ENCODE measurements at places on chromosomes 12 and 14.
A peak's percentile ranks its signal among the peaks of the same experiment; 100 is the strongest.

- no peak for DNase-seq
These were observed 67.7 kb upstream of the ARHGAP5 start for GRCh38 chr14:32009221-32009975.

GRCh38 chr12:11668611-11669010 is 19.1 kb downstream of the ETV6 start:
- no peak for DNase-seq

GRCh38 chr12:6370994-6371754 is 4.2 kb downstream of the SCNN1A start:
- DNase-seq: no peak

DNA sequence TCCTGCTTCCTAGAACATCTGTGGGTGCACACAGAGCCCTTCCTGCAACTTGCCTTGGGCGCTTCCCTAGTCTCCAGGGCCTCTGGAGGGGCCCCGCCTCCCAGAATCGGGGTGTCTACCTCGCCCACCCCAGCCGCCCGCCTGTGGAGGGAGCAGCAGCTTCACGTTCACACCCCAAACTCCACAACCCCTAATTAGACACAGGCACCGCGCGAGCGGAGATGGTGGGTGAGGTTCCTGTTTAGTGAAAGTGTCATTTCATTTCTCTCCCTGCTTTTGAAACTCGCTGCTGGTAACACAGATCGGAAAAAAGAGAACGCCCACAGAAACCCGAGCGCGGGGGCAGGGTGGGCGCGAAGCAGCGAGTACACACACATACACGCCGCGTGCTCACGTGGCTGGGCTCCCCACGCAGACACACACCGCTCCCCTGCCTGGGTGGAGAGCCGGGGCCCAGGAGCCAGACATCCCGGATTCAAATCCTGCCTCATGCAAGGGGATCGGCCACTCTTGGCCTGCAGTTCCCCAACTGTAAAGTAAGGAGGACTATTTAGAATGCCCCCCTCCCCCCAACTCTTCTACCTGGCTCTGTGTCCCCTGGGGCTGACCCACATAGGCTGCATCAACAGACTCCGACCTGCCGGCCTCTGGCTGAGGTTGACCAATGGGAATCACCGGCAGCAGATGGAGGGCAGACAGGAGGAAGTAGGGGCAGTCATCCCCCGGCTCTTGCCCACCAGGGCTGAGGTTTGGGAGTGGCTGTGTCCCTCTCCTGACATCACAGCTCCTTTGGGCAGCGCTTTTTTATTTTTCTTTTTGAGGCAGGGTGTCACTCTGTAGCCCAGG is 79.2 kb upstream of the NCOR2 start:
- DNase-seq: peak; percentile 87

DNA sequence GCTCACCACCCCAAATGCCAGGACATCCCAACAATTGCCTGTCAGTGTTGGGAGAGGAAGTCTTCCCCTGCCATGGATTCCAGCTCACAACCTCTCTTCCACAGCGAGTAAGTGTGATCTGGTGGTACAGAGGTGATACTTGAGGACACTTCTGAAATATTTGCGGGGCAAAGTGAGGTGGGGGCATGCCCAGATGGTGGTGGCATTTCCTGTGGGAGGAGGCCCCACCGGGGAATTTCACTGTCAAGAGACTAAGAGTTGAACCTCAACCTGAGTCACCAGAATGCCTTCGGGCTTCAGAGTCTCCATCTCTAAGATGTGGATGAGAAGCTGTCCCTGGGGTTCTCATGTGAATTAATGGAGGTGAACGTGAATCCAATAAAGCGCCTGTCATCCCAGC is 122.3 kb upstream of the RFLNA start:
- DNase-seq: no peak

GRCh38 chr12:111451649-111452129 is 46.0 kb downstream of the SH2B3 start:
- no peak for DNase-seq

DNA sequence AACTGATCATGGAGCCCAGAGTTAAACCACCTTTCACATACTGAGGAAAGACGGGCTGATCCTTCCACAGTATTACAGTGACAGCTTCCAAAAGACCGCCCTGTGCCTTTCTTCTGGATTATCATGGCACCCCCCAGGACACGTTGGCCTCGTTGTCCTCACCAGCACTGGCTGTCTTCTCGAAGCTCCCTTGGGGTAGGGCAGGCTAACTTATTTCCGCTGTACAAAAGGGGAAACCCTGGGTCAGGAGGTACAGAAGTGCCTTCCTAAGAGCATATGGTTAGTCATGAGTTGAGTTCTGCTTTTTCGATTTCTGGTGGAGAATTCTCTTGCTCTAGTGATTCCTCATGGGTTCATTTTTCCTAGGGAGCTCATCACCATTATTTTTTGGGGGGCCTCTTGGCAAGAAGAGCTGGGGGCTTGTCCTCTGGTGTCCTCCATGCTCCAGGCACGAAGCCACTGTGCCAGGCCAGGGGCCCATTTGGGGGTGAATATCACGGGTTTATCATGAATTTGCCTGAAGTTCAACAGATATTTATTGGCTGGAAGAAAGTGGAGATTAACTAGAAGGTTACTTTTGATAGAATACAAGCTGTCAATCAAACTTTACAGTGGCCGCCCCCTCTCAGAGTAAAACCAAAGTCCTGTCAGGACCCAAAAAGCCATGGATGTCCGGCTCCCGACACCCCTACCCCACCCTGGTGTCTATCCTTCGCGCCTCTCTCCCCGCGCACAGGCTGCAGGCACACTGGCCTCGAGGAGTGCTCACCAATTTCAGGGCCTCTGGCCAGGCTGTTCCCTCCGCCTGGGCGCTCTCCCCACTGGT is 8.8 kb upstream of the TRAF3 start:
- DNase-seq: no peak

DNA sequence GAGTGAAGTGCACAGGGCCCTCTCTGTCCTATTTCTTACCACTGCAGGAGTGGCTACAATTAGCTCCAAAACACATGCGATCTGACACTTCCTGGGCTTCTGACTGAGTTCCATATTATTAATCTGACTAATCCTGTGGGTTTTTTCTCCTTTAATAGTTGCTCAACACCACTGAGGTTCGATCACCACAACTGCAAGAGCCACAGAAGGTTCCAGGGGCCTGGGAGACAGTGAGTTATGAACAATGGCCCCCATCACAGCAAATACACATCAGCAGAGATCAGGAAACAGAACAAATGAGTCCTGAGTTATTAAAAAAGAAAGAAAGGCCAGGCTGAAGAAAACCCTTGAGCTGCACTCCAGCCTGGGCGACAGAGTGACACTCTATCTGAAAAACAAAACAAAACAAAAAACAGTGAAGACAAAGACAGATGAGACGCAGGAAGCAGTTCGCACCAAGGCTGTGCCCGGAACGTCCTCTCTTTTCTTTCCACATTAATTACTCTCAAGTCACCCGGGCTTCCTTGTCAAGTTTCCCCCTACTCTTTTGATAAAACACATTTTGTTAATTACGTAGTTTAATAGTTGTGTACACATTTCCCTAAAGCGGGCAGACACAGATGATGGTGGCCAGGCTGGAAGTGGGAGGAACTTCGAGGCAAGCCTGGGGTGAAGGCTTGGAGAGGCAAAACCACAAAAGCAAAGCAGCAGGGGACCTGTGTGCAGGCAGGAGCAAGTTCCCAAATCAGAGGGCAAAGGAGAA is 42.7 kb downstream of the CDC42BPB start:
- no peak for DNase-seq

- DNase-seq: no peak
These were observed 6.2 kb downstream of the PIK3C2G start for GRCh38 chr12:18267427-18268099.

GRCh38 chr14:24178399-24179178 is 6.7 kb downstream of the REC8 start:
- no peak for DNase-seq

GRCh38 chr12:49225576-49226166 is 36.8 kb upstream of the TUBA1A start:
- DNase-seq: no peak

DNA sequence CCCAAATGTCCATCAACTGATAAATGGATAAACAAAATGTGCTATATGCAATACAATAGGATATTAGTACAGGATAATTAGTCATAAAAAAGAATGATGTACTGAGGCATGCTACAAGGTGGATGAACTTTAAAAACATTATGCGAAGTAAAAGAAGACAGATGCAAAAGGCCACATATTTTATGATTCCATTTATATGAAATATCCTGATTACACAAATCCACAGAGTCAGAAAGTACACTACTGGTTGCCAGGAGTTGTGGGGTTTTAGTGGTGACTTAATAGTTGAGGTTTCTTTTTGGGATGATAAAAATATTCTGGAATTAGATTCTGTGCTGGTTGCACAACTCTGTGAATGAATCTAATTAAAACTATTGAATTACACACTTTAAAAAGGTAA is 12.6 kb downstream of the TRIM9 start:
- no peak for DNase-seq

GRCh38 chr12:128951448-128951847 is 98.2 kb downstream of the GLT1D1 start:
- no peak for DNase-seq

DNA sequence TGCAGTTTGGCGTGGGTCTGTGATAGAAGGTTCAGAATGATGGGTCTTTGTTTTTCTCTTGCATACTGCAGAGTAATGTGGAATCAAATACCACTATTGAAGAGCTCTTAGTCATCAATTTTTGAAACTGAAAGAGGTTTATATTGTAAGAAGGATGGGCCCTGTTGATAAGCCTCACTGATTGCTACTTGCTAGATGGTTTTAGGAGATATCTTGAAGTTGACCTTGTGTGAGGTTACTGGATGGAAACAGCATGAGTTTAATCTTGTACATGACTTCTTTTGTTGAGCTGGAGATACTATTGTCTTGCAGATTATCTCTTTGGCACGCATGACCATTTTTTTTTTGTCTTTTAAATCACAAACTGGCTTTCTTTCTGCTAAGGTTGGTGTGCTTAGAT is 13.8 kb downstream of the BICD1 start:
- no peak for DNase-seq

- no peak for DNase-seq
These were observed 11.8 kb downstream of the USP30 start for GRCh38 chr12:109064143-109064542.

DNA sequence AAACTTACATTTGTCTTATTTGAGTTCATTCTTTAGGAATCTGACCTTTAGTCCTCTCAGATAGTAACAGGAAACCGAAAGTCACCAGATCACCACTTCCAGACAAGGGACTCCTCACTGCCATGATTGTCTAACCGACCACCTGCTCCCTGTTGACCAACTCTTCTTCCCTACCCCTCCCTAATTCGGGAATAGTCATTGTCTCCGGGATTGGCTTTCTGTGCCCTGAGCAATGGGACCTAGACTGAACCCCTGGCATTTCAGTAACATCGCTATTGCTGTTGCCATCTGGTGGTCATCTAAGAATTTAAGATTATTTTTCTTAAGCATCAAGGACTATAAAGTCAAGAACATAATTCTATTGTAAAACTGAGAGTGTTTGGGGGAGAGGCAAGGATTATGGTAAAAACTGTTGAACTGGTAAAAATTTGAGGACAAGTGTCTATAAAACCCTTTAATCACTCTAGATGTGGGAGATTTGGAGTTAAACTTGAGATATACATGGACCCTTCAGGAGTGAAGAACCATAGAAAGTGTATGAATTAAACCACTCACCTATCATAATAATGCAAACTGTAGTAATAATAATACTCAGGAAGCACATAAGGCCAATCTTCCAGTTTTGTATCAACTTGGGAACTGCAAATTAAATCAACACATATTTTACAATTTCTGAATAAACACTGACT is 6.3 kb downstream of the CLEC2A start:
- DNase-seq: no peak
